ENCODE measurements at places on chromosomes 3 and 15. TPM values are rescaled to one million over a fixed set of nuclear protein-coding genes. Genes with fewer than 3 reads are reported as not detected.
A peak's percentile ranks its signal among the peaks of the same experiment; 100 is the strongest.

GRCh38 chr3:98811048-98811447 is 47.9 kb downstream of the ST3GAL6 start:
- no peak for DNase-seq

GRCh38 chr3:77186728-77187127 is 146.8 kb downstream of the ROBO2 start:
- DNase-seq: peak; percentile 62

DNA sequence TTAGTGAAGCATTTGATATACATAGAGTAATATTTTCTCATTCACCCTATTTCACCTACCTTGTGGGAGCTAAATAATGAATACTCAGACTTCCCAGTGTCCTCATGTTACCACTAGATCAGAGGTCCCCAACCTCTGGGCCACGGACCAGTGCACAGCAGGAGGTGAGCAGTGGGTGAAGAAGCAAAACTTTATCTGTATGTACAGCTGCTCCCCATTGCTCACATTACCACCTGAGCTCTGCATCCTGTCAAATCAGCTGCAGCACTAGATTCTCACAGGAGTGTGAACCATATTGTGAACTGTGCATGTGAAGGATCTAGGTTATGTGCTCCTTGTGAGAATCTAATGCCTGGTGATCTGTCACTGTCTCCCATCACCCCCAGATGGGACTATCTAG is 79.4 kb downstream of the RETNLB start:
- DNase-seq: no peak

Gene DISP2
- 0.42 TPM for polyA plus RNA-seq

DNA sequence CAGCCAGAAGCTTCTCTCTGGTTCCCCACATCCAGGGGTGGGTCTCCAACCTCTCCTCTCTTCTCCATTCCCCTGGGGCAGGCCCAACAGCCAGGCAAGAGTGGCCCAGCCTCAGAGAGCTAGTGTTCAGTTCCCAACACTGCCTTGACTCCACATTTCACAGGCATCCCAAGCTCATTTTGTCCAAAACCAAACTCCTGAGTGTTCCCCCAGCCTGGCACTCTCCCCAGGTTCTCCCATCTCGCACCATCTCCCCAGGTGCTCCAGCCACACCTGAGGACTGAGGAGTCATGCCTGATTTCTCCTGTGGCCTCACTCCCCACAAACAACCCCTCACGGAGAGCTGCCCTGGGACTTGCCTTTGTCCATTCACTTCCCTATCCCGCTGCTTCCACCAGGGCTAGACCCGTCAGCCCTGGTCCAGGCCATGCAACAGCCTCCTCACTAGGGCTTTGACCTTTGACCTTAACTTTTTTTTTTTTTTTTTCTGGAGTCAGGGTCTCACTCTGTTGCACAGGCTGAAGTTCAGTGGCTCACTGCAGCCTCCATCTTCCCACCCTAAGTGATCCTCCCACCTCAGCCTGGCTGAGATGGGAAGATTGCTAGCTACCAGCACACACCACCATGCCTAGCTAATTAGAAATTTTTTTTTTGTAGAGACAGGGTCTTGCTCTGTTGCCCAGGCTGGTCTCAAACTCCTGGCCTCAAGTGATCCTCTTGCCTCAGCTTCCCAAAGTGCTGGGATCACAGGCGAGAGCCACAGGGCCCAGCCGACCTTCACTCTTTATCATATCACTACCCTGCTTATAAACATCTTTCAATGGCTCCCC is 3.9 kb upstream of the CSK start:
- no peak for DNase-seq

DNA sequence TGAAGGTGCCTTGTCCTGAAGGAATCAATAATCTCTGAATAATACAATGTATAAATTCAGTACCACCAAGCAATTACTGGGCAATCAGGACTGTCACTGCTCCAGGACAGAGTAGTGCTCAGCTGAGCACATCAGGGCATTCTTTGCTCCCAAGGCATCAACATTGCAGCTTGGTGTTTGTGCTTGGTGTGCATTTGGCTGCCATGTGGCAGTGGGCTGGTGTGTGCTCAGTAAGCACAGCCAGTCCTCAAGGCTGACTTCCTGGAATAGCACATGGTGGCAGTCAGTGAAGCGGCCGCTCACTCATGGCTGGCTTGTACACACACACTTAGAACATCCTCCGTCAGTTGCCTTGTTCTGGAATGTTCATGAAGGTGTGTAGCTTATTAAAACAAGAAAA is 217.0 kb downstream of the EPHB1 start:
- DNase-seq: no peak

GRCh38 chr3:89506462-89507103 is 399.2 kb downstream of the EPHA3 start:
- no peak for DNase-seq

DNA sequence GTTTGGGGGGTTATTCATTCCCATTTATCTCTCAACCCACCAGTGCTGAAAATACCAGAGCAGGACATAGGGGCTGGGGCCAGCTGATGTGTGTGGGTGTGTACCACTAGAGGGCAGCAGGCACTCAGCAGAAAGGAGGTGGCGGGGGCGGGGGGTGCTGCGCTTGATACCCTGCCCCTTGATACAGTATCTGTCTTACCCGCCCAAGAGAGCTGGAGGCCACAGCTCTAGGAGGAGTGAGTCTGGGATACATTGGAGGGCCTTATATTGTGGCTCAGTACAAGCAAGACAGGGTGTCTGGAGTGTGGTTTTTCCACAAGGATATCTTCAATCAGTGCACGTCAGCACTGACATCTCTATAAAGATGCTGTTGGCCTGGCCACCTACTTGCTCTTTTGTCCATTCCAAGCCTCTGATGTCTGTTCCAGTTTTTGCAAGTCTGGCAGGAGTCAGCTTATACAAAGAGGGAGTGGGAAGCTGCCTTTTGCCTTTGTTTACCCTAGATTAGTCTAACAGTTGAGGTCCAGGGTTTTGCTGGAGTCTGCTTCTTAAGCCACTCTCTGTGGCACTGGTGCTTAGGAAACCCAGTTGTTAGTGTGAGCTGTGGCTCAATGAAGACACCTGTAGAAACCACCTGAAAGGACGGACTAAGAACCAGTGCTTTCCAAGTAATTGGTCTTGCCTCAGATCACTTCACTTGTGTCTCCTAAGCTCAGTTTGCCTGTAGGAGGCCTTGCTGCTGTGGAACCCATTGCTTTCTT is 1.5 kb upstream of the RBM15B start:
- peak; percentile 50 for DNase-seq

Gene CNBP
- 186 TPM for polyA plus RNA-seq

Gene PHC3
- 24.2 TPM for polyA plus RNA-seq

- no peak for DNase-seq
Measured at GRCh38 chr3:61371123-61371522, 119.9 kb upstream of the FHIT start.

Gene TAGLN3
- polyA plus RNA-seq: 7.7 TPM

Gene SSUH2
- polyA plus RNA-seq: 0.10 TPM

DNA sequence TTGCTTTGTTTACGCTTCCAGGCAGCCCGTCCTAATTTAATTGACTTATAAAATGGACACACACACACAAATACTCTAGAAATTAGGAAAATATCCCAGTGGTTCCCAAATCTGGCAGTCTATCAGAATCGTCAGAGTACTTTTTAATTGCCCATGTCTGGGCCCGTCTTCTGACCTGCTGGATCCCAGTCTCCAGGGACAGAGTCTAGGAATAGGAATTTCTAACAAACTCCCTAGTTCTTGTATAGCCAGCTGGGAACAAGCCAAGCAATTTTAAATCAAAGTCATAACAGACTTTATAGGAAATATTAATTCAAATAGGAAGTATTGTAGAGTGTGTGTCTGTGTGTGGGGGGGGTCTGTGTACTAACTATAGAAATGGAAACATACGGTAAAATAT is 33.4 kb downstream of the LDHAL6B start:
- DNase-seq: no peak

GRCh38 chr3:57130571-57131209 is 34.5 kb downstream of the IL17RD start:
- DNase-seq: no peak

- DNase-seq: no peak
Measured at GRCh38 chr3:194083637-194084224, 52.2 kb upstream of the HES1 start.

GRCh38 chr3:122800706-122801237 is 5.9 kb downstream of the SLC49A4 start:
- no peak for DNase-seq

Measured in IMR-90 (cell line).